NCI-H524 treated with DMSO at 0.1 percent for 48 hours (cell line): ENCODE measurements at places on chromosomes 13 and 19.

DNA sequence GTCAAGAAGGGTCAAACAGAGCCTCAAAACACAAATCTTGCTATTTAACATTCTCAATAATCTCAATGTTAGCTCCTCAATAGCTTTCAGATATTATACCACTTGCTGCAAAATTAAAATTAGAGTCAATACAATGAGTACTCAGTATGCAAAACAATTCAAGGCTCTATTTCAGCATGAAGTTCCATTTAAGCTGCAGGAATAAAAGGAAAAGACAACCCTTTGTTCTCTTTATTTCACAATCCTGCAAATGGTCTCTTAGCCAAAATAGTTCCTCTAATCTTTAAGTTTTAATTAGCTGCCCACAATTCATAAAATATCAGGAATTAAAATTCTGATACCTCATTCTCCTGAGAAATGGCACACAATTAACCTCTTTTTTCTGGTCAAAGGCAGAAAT, 40.5 kb upstream of the DCT start:
- no peak for DNase-seq

DNA sequence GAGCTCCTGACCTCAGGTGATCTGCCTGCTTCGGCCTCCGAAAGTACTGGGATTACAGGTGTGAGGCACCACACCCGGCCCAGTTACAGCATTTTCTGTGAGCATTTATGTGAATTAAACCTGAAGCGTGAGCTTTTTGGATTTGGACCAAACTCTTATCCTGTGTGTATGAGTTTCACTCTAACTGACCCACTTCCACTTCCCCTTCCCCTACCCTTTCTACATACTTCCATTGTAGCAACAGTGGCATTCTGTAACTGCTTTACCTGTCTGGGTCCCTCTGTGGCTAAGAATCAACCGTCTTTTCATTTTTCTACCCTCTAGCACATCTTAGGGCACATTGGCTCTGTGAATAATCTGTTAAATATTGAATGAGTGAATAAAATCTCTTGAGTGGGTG, 16.2 kb downstream of the FRY start:
- no peak for DNase-seq

GRCh38 chr13:81171065-81171647, 830.2 kb upstream of the SPRY2 start:
- no peak for DNase-seq

GRCh38 chr19:21595185-21595584, 89.8 kb downstream of the ZNF429 start:
- DNase-seq: no peak

GRCh38 chr13:111939666-111940278, 127.2 kb upstream of the SOX1 start:
- DNase-seq: no peak

- DNase-seq: no peak
Measured at GRCh38 chr13:80658705-80659104, 317.8 kb upstream of the SPRY2 start.

DNA sequence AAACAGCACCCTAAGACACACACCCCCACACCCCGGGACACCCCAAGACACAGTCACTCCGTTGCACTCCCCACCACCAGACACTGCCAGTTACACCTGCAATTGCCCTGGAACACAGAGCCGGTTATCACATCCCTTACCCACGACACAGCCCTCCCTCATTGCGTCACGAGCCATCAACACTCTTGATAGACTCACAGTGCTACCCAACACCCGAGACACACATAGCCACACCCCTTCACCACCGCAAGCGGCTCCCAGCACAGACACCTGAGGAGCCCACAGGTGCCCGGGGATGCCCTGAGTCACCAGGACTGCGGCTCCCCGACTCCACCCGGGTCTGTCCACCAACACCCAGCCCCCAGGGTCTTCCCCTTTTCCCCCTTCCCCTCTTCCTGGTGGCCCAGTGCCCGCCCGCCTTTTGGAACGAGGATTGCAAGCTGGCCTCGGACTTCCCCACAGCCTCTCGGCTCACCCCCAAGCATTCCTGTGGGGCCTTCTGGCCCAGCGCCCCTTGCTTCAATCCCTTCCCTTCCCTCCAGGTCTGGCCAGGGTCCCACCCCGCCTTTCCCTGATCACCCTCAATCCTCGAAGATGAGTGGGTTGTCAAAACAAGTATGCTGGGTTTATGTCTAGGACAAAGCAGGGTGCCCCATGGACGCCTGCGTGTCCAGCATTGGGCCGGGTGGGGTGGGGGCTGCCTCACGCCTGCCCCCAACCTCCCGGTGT, 1.7 kb upstream of the PTGER1 start:
- DNase-seq: no peak

DNA sequence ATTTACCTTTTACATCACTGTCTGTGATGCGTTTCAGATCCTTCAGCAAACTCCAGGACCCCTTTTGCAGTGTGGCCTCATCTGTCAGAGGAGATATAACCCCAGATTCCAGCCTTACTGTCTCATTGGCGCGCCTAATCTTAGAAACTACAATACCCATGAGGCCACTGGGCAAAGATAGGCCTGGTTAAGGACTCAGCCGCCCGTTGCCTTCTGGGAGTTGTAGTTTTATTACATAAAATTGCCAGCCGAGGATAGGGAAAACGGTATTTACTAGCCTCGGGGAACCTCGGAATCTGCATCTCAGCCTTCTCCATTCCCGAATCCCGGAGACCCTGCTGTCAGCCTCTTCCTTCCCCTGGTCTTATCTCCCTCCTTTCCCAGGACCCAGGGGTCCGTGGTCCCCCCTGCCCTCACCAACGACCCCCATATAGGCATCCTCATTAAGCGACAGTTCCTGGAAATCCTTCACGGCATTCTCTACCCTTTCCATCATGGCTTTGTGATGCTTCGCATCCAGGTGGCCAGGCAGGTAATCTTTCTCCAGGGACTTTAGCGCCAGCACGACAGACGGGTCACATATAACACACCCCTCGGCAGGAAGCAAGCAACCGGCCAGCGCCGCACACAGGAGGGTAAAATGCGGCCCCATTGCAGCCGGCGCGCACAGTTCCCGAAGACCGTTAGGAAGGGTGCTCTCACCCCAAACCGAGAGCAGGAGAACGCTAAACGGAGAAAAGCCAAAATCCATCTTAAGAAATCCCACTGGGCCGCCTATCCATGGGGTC, 1.3 kb downstream of the IZUMO1 start:
- DNase-seq: no peak

DNA sequence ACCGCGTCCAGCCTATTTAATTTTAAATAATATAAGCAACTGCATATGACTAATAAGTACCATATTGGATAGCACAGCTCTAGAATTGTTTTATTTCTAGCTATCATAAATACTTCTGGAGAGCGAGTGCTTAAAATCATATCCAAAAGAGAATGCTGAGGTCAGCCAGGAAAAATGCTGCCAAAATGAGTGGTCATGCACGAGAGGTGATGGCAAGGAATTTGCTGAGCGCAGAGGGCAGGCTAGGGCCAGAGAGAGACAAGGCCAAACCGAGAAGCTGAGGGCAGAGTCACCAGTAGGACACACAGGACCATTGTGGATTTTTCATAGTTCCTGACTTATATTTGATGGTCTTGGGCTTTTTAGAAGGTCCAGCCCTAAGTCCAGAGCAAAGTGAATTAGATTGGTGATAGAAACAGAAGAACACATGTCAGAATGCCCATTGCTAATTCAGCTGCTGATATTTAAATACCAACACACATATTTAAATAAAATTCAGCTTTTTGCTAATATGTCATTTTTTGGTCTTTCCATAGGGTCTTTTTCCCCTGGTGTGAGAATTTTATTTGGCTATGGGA, 33.6 kb upstream of the UBL3 start:
- DNase-seq: no peak

DNA sequence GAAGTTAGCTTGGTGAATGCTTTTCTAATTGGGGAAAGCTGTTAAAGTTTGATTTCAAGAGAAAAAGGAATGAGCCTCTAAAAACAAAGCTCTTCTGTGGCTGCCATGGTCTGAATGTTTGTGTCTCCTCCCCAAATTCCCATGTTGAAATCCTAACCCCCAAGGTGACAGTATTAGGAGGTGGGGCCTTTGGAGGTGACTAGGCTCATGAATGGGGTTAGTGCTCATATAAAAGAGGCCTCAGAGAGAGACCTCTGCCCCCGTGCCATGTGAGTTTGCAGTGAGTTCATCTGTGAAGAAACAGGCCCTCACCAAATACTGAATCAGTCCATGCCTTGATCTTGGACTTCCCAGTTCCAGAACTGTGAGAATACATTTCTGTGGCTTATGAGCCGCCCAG, 56.5 kb downstream of the ARHGEF7 start:
- no peak for DNase-seq

DNA sequence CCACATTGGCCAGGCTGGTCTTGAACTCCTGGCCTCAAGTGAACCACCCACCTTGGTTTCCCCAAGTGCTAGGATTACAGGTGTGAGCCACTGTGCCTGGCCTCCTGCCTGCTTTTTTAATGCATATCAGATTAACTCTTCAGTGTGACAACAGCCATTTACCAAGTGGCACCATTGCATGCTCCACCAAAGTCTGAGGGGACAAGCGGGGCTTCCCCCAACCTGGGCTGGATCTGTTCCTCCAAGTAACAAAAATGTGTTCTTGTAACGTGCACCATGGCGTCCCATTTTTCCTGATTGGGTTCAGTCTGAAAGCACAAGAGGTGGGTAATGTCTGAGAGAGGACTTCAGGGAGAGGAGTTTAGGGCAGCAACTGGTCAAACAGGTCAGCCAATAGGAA, 77.8 kb downstream of the TEX29 start:
- DNase-seq: no peak

- DNase-seq: no peak
Measured at GRCh38 chr19:1154731-1155351, 19.2 kb downstream of the SBNO2 start.

DNA sequence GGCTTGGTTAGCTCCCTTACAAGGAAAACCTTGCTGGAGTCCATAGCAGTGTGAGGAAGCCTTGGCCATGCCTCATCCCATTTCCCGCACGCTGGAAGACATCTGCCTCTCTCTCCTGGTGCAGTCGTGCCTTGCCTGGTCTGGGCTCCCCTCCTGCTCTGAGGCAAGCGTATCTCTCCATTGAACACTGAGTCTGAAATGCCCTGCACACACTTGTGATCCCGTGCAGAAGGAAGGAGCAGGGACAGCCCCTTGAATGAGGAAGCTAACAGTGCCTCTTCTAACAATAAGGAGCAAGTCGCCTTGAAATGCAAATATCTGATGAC, 407 bp upstream of the ZNF440 start:
- no peak for DNase-seq

GRCh38 chr19:47886010-47886559, at the start of gene SULT2A1:
TSS of gene SULT2A1 (minus strand) at chr19:47886315. CDS start at chr19:47886257, 58 bp downstream.
- DNase-seq: no peak

DNA sequence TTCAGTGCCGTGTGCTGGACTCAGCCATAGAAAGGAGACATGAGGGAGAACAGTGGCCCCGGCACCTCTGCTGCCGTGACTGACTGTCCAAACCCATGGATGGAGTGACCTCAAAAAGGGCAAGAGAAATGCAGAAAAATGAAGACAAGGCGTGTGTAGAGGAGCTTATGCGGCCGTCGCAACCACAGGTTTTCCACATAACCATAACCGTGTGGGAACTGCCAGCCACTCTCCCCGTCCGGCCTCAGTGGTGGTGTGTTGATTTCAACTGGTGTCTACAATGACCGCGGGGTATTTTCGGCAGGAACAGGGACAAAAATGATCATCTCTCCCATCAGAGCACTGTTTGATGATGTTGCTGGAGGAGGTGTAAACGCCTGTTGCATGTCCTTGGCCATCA, 42.9 kb upstream of the F7 start:
- DNase-seq: no peak

GRCh38 chr13:41767801-41768200, 193.1 kb downstream of the VWA8 start:
- no peak for DNase-seq

DNA sequence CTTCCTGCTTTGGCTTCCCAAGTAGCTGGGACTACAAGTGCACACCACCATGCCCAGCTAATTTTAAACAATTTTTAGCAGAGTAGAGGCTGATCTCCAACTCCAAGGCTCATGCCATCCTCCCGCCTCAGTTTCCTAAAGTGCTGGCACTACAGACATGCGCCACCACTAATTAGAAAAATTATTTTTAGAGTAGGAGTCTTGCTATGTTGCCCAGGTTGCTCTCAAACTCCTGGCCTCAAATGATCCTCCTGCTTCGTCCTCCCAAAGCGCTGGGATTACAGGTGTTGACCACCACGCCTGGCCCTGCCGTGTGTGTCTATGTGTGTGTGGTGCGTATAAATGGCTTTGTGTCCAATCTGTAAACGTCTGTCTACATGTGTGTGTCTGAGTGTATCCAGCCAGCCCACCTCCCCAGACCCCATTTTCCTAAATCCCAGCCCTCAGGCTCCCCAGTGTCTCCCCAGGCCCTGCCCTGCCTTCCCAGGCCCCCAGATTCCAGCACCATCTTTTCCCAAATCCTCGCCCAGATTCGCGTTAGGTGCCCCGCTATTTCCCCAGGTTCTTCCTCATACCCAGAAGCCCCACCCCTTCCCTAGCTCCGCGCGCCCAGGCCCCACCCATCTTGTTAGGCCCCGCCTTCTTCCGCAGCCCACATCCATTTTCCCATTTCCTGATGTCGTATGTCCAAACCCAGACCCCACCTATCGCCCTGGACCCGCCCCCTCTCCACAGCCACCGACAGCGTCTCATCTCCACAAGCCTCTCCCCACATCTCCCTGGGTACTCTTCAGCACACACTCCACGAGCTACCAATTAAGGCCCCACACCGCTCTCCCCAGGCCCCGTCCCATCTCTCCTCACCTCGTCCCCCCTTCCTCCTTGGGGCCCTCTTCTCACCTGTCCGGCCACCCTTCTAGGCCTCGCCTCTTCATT, 24.9 kb downstream of the SLC8A2 start:
- no peak for DNase-seq

DNA sequence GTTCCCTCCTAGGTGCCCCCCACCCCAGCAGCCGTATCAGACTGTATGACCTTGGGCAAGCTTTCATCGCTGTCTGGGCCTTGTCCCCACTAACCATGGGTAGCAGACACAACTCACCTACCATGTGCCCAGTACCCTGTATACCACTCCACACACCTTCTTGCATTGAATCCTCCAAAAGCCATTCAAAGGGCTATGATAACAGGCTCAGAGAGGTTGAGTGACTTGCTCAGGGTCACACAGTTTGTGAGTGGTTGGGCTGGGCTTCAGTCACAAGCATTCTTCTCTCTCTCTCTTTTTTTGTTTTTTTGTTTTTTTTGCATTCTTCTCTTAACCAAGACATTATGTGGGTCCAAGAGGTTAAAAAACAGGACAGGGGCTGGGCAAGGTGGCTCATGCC, 2.6 kb downstream of the RASAL3 start:
- no peak for DNase-seq
